Large intestine (tissue), 12 donors: ENCODE measurements at places on chromosomes 12 and 14.

DNA sequence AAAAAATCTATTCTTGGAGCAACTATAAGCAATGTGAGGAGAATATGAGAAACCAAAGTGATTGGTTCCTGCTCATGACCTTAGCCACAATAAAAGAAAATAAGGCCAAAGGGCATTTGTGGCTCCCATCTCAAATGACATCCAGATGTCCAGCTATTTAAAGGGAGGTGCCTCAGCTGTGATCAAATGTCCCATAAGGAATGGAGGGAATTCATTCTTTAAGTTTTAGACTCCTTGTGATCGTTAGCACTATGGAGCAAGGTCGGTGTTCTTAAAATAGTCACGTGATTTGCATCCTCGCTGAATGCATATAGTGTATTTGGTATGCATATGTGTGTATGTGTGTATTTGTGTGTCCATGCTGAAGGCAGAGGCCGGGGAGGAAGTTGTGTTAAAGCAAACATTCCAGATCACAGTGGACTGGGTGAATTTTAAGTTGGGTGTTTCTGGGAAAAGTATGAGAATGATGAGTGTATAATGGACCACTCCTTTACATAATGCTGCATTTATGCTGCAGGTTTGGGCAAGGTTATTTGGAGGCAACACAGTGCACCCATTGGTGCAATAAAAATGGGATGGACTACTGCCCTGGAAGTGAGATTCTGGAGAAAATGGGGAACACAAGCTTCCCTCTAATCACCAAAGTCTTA lies 5.6 kb upstream of the E2F7 start:
- DNase-seq, result no peak

DNA sequence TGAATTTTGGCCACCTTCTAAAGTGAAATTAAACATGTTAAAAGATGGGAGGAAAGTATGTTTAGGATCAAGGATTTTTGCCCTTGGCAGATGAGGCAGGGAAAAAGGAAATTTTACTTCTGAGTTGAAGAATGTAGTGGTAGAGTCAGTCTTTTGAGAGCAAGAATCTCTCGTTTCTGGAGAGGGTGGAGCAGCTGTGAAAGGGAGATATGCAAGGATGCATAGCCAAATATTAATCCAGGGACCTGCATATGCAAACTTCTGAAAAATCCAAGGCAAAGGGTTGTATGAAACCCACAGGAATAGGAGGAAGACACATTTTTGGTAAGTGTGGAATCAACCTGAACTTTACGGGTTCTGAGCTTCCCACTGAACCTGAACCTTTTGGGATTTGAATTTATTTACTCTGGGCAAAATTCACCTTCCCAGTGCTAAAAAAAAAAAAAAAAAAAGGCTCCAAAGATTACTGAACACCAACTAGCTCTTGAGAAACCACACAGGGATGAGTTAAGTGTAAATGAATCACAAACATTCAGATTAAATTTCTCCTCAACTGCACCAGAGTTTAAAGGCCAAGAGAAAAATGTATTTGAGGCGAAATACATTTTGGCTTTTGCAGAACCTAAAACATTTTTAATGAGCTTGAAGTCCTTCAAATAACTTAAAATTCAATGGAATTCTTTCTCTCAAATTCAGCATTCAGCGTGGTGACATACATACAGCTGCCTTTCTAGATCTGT lies 187.1 kb upstream of the CDKN3 start:
- DNase-seq, result no peak

DNA sequence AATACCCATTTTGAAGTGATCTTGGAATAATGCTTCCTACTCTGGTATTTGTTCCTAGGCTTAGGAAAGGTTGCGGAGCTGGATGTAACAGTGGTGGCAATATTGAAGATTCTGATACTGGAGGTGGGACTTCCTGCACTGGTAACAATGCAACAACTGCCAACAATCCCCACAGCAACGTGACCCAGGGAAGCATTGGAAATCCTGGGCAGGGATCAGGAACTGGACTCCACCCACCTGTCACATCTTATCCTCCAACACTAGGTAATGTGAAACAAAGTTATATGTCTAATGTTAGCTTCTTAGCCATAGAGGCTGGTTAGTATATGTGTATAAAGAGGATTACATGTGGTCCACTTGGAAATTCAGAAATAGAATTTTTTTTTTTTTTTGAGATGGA lies 197.9 kb downstream of the PCNX1 start:
- DNase-seq, result no peak

DNA sequence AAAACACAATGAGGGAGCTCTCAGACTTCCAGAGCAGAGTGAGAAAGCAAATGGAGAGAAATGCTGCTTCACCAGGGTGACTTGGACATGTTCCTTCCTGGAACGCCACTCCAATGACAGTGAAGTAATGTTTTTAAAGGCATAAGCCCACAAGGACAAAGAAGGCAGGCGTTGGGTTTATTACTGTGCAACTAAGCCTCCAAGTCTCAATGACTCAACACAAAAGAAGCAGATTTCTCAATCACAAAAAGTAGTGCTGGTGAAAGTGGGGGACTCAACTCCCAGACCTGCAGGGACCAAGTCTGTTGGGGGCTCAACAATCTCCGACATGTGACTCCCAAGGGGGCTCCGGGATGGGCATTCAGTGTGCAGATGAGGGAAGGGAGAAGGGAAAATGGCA lies 505.2 kb downstream of the BCL11B start:
- no peak for DNase-seq

DNA sequence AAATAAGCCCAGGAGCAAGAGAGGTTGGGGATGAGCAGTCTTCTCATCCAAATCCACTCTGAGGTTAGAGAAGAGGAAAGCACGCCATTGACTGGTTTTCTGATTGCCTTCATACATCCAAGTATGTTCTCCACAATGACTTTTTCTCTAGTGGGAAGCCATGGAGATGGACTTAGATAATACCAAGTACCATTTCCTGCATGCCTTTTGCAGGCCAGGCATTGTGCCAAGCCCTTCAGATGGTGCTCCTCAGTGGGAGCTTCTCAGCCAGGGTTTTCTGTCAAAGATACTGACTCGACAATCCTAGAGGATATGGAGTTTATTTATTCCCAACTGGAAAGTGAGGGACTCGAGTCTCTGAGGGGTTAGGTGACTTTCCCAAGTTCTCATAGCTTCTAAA lies 218.0 kb downstream of the ZFP36L1 start:
- no peak for DNase-seq

DNA sequence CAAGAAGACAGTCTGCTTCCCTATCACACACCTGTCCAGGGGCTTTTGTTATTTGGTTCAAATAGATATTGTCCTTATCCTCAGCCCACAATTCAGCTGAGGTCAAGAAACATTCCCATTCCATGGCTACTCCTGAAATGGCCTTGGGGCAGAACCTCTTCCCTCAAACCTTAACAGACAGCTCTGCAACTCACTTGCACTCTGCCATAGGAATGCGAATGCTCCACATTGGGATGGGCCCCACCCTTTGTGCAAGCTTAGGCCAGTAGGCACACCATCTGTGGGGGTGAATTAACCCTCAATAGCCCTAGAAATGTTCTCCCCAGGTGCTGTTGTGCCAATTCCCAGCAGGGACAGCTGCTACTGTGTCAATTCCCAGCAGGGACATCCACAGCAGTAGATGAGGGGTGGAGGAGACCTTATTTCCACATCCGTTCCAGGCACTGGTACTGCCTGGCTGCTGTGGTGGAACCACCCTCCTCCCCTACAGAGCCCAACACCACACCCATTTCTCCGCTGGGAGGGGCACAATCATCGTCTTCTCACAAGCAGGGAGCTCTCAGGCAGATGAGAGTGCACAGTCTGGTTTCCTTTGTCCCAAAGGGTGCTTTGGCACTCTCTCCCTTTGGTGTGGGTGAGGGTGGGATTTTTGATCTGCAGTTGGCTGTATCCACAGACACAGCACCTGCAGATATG lies 42.3 kb upstream of the GLIPR1 start:
- DNase-seq, result no peak

GRCh38 chr12:55922126-55922525 lies 5.6 kb downstream of the PYM1 start:
- DNase-seq, result no peak

DNA sequence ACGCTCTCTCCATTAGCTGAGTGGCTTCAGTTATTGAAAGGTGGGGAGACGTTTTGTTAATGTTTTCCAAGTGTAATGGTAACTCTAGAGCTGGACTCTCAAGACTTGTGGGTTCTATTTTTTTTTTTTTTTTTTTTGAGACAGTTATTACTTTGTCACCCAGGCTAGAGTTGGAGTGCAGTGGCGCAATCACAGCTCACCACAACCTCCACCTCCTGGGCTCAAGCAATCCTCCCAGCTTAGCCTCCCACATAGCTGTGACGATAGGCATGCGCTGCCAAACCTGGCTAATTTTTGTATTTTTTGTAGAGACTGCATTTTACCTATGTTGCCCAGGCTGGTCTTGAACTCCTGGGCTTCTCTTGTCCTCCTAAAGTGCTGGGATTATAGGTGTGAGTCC lies 26.2 kb downstream of the ATF1 start:
- DNase-seq, result no peak

DNA sequence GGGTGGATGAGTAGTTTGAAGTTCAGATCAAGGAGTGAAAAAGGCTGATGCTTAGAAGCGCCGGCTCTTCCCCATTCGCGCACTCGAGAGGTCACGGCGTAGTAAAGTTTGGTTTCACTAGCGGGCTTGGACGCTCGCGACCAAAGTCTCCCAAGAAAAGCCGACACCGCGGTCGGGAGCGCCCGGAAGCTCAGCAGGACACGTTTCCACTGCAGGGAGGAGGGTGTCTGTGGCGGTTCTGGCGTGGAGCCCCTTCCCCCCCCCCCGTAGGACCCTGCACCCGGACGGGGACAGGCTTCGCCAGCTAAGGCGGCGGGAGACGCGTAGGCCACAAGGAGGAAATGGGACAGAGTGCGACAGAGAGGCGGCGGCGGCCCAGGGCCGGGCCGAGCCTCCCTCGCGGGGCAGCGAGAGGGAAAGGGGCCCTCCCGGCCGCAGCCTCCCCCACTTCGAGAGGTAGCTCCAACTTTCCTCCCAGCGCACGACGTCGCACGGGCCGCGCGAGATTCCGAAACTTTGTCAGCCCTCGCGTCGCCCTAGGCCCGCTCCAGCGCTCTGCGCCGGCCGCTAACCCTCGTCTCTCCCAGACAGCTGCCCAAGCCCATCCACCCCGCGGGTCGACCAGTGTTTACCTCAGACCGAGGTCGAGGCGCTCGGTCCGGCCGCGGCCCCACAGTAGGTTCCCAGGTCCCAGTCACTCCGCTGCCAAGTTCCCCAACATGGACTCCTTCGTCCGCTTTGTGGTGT lies 480 bp downstream of the SCAF11 start:
- DNase-seq, result peak; percentile 90

DNA sequence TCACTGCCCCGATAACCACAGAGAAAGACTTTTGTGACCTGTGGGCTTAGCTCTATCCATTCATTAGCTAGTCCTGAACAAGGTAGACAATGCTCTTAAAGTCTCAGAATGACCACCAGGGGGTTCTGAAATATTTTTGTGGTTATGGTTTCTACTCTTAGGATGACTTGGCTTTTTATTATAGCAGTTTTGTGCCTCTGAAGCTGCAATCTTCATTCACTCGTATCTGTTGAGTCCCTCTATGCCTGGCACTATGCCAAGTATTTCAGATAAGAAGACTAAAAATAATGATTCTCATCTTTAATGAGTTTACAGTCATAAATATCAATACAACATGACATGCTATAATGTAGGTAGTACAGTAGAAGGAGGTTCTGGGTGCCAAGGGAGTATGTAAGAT lies 130.8 kb upstream of the TRHDE start:
- DNase-seq, result no peak

DNA sequence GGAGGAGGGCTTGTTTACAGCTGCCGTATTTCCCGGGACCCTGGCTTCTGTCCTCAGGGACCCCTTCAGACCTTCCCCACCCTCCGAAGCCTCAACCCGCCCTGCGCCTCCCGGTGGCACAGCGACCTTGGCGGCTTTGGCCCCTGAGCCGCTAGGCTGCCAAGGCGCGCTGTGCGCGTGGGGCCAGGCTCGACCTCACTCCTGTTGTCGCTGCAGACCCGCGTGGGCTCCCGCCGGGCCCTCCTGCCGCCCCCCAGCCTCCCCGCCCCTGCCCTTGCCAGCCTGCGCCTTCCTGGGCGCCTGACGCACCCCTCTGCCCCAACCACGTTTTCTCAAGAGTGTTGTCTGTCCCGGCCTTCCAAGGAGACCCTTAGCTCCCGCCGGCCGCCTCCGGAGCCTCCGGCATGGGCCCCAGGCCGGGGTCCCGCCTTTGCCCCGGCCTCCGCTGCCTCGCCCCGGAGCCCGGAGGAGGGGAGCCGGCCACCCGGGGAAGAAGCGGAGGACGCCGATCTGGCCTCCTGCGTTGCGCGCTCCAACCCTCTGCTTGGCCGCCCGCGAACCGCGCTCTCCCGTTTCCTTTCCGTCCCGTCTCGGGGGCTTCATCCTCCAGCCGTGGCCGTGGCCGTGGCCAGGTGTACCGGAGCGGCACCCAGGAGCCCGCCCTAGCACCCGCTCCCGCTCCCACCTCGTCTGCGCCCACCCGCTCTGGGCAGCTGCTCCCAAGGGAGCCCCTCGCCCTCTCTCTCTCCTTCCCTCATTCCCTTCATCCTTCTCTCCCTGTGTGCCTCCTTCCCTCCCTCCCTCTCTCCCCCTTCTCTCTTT lies 19.9 kb downstream of the PPP2R5C start:
- no peak for DNase-seq

DNA sequence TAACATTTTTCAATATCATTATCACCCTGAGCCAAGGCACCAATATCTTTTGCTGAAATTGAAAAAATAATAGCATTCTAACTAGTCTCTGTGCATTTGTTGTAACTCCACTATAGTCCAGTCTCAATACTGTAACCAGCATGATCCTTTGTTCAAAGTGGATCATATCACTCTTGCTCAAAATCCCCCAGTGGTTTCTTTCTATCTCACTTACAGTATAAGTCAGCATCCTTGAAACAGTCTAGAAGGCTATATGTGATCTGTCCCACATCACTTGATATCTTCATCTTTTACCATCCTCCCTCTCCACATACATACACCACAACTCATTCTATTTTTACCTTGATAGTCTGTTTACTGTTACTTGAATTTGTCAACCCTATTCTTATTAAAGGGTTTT lies 435.7 kb downstream of the CCER1 start:
- no peak for DNase-seq

DNA sequence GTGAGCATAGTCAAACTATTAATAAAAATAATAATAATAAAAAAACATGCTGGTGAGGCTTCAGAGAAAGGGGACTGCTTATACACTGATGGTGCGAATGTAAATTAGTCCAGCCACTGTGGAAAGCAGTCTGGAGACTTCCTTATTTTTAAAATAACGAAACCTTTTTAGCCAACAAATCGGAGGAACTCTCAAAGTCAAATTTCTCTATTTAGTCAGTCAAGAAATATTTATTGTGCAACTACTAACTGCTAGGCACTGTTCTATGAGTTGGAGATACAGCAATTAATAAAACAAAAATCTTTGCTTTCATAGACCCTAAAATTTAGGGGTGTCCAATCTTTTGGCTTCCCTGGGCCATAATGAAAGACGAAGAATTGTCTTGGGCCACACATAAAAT lies 10.8 kb downstream of the TAOK3 start:
- no peak for DNase-seq

- DNase-seq, result peak; percentile 91
Measured at GRCh38 chr12:64451687-64452558, at the start of gene TBK1. Gene TBK1, plus strand, starts transcription at chr12:64452120. Its CDS starts 3,751 bp downstream, at chr12:64455871.

- no peak for DNase-seq
Measured at GRCh38 chr12:114168061-114168460, 201.9 kb upstream of the RBM19 start.
